ENCODE measurements at places on chromosomes 12 and 14.

GRCh38 chr14:31057701-31058364 is 31.7 kb upstream of the STRN3 start:
- DNase-seq, result no peak

DNA sequence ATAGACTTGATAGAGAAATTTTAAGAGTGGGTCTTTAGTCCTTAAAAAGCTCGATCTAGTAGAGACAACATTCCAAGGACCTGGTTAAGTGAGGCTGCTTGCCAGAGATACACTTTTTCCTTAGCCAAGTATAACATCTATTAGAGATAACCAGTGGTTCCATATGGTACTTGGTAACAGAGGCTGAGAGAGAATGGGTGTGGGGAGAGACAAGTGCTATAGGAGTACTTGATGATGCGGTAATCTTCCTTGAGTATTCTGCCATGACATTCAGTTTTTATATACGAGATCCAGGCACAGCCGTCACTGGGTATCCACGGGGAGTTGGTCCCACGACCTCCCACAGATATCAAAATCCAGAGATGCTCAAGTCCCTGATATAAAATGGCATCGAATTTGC is 77.4 kb upstream of the REP15 start:
- no peak for DNase-seq

DNA sequence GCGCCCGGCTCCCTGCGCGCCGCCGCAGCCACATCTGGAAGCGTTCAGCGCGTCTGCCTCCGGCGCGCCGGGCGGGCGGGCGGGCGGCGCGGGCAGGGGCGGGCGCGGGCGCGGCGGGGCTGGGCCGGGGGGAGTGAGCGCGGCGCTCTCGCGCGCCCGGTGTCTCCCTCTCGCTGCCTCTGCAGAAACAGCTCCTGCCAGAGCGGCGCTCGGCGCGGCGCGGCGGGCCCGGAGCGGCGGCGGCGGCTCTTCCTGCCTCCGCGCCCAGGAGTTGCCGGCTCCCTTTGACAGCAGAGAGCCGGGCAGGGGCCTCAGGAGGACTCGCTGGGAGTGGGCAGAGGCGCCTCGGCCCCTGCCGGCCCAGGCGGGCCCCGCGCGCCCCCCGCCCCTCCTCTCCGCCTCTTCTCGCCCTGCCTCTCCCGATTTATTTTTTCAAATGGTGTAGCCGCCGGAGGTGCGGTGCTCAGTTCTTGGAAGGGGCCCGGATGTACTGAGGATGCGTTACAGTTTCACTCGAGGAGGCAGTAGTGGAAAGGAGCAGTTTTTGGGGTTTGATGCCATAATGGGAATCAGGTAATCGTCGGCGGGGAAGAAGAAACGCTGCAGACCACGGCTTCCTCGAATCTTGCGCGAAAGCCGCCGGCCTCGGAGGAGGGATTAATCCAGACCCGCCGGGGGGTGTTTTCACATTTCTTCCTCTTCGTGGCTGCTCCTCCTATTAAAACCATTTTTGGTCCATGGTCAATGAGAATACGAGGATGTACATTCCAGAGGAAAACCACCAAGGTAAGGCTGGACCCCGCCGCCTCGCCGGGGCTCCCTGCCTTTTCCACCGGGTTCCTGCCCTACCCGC is at the start of gene CACNA1C:
CACNA1C (plus strand) TSS at position 162 of the 853 bp plus-strand sequence; CDS start at position 738, 576 bp downstream.
- DNase-seq, result peak; percentile 71

DNA sequence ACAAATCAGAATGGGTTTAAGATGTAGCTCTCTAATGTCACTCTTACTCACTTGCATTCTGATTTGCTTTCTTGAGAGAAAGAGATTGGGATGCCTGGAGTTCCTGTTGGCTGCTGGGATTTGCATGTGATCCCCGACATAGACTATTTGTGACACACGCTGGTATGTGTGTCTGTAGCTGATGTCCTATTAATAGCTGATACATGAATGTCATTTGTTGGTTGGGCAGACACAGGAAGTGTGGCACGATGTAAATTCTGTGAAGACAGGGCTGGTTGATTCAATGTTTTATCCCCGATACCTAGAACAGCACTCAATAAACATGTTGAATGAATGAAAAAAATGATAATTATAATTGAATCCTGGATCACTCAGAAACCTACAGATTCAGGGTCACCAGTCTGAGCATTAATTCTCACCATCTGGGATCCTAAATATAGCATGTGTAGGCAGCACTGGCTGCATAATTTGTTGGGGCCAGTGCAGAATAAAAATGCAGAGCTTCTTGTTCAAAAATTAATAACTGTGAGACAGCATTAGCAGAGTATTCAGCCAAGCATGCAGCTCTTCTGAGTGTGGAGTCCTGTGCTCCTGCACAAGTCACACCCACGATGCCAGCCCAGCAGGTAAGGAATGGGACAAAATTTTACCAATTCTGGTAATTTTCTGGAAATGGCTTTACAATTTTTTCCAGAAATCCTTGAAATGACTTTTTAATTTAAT is 35.5 kb upstream of the SOCS2 start:
- peak; percentile 36 for DNase-seq

DNA sequence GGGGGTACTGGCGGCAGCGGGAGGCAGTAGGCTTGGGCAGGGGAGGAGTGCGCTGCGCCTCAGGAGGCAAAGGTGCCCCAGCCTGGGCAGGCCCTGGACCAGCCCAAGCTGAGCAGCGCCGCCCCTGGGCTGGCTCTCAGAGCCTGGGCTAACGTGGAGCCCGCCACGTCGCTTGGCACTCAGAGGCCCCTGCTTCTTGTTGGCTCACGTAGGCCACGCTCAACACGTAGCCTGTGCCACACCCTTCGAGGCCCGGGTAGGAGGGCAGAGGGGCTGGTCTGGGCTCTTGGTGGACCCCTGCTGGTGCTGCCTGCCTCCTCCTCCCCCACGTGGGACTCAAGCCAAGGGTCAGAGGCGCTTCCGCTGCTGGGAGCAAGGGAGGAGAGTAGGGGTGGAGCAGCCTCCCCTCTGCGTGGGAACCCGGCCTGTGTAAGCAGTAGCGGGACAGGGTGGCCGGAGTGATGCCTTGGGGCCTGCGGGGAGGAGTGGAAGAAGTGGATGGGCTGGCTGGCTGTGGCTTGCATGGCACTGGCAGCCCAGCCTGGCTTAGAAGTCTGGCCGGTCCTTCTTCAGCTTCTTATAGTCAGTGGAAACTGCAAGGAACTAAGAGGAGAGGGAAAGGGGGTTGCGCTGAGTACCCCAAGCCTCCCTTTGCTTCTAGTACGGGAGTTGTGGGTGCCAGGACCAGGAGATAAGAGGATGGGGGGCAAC is 5.7 kb downstream of the SHMT2 start:
- DNase-seq, result peak; percentile 74

DNA sequence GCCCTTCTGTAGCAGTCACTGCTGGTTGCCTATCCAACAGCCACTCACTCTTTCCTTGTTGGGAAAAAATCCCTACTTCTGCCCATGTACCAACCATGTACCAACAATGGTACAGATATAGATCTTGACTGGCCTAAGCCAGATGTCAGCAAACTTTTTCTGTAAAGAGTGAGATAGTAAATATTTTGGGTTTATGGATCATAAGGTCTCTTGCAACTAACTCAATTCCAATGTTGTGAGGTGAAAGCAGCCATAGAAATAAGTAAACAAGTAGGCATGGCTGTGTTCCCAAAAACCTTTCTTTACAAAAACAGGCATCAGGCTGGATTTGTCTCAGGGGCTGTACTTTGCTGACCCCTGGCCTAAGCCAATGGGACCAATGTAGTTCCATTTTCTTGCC is 73.5 kb downstream of the ARMH4 start:
- DNase-seq, result peak; percentile 39

- peak; percentile 63 for DNase-seq
Observed at GRCh38 chr12:92539110-92539749, 163.6 kb upstream of the PLEKHG7 start.

DNA sequence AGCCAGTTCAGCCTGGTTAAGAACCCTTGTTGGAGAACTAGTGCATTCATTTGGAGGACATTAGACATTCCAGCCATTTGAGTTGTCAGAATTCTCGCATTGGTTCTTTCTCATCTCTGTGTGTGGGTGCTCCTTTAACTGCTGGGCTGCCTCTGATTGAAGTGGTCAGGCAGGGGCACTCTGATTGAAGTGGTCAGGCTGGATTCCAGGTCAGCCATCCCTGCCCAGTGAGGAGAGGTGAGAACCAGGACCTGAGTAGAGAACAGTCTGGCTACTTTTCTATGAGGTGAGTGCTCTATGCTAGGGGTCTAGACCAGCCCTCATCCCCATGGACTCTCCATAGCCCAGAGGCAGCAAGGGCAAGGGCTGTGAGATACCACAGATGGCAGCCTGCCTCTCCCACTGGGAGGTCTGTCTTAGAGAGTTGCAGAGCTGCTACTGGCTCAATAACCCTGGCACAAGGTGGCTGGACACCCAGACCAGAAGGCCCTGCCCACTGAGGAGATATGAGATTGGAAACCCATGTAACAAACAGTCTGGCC is 691.6 kb downstream of the TMTC2 start:
- no peak for DNase-seq

DNA sequence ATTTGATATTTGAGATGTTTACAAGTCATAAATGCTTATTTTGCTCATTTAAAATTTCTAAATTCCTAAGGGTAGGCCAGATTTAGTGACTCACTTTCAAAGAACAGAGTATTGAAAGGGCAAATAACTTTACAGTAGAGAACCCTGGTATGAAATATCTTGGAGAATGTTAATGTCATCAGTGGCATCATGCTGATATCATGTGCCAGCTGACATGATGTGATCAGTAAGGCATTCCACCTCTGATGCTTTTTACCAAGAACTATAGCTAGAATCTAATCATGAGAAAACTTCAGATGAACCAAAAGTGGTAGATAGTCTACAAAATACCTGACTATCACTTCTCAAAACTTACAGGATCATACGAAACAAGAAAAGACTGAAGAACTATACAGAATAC is 2.9 kb upstream of the FLRT2 start:
- peak; percentile 55 for DNase-seq

DNA sequence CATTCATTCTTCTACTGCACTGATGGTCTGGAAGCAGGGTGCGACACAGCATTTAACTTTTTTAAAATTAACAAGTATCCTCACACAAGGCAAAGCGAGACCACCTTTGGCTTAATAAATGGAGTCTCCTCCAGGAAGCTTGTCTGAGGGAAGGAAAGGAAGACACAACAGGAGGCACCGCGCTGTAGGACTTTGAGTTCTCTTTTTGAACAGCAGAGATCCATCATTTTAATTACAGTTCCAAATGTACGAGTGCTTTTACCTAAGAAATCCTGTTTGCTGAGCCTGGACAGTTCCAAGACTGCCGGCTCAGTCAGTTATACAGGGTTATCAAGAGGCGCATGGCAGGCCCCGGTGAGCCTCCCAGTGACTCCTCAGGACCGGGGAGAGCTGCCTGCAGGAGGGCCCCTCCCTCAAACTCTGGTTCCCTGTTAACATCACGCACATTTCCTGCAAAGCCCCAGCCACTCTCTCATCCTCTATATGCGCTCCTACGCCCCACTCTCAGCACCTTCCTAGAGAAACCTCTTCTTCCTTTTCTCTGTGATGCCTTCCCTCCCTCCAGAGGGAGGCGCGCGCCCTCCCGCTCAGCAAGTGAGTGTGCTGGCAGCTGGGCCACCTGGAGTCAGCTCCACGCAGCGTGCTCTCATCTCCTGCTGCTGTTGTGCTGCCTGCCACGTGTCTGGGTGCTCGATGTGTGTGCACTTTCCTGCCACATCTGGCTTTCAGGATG is 46.1 kb downstream of the STX2 start:
- DNase-seq, result no peak

DNA sequence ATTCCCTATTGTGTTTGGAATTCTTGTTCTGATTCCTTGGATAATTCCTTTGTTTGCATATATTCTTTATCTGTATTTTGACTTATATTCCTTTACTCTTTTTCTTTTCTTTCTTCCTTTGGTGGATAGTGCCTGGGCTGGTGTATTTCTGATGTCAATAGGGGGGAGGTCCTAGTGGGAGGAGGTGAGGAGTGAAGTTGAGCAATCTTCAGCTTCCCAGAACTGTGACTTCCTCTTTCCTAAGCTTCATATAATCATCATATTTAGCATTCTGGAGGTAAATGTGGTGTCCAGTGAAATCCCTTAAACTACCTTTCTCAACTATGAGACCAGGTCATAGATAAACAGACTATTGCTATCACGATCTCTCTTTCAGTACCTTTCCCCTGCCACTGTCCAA is 29.6 kb upstream of the TBPL2 start:
- no peak for DNase-seq

- no peak for DNase-seq
Observed at GRCh38 chr14:100726550-100727085, at the start of gene DLK1. Gene DLK1 (plus strand): TSS chr14:100726892. CDS start chr14:100727069, 177 bp downstream.

DNA sequence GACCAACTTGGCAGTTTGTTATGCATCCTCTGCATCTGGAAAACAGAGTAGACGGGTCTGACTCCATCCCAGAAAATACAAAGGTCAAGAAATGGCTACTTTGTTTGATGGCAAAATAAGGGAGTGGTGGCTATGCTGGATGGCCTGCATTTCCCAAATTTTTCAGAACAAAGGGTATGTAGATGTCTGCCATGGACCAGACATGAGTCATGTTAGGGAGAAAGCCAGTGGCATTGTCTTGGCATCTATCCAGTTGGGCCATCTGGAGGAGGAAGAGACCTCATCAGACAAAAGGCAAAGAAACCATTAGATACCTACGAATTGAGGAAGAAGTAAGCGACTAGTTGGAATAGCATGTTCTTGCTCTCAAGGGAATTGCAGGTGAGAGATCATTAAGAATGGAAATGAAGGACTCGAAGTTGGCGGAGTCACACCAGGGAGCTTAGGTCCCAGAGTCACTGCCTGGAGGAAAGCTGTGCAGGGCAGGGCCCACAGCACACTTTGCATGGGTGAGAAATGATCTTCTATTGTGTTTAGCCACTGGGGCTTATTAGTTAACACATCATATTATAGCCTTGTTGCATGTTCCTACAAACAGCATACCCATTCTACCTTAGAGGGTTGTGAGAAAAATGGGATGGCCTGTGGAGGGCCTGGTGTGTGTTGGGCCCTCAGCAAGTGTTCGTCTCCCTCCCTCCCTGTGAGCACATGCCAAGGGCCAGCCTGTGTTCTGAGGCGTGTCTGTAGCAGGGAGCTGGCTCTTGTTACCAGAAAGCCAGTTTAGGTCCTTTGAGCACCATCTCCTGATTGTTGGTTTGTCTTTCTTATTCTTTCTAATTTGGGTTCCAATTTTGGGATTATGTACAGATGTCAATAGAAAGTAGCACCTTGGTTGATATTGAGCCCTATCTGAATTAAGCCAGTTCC is 119.4 kb downstream of the KTN1 start:
- DNase-seq, result peak; percentile 55

DNA sequence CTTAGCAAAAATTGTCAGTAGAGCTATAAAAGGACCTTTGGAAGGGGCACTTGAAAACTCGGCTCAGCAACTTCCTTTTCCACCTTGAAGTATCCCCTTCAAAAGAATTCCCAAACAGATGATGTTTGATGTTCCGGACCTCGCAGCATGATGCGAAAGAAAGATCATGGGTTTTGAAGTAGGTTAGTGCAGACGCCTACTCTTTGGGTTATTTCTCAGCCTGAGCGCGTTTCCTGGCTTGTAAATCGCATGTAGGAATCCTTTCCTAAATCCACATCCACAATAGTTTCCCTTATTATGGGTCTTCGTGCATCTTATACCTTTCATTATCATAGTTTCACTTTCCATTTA is 584 bp upstream of the NEDD1 start:
- no peak for DNase-seq
